AG09319 (cell line): ENCODE measurements at places on chromosomes 7 and 10.

GRCh38 chr7:3197567-3198213 lies 103.4 kb upstream of the SDK1 start:
- no peak for DNase-seq

GRCh38 chr7:111982133-111982532 lies 224.1 kb downstream of the DOCK4 start:
- no peak for DNase-seq

- DNase-seq = no peak
Observed at GRCh38 chr10:48505394-48506112, 99.3 kb downstream of the ARHGAP22 start.

- no peak for DNase-seq
Observed at GRCh38 chr10:17081431-17081830, 48.2 kb downstream of the CUBN start.

- DNase-seq = no peak
Observed at GRCh38 chr7:137977173-137977572, 24.7 kb downstream of the CREB3L2 start.

DNA sequence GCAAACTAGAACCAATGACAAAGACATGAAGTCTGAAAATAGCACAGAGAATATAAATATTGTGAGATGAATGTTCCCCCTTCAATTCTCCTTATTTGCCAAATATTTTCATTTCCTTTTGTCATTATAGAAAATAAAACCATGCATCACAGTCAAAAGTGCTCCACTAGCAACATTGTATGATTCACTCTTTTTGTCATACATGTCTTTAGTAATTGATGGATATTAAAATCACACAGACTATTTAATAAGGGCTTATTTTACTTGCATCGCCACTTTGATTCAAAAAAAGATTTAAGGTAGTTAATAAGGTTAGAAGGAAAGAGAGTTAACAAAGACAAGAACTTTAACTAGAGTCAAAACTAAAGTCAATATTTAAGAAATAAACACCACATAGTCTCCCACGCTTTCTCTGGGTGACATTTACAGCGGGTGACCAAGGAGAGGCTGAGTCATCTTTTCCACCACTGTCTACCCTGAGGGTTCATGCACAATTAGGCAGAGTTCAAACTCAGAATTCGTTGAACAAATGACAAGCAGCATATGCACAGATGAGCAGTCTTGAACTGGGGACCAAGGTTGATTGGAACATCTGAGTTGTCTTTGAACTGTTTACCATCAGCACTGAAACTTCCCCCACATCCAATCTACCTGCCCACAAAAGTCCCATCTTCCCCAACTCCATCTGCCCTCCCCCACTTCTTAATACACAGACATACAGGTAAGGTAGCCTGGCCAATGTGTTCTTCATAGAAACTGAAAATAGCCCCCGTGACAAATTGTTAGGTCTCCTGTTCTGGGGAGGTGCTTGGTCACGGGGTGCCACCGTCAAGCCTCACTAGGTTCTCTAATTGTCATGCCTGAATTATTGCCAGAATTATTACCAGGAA lies 42.5 kb downstream of the C7orf25 start:
- no peak for DNase-seq

DNA sequence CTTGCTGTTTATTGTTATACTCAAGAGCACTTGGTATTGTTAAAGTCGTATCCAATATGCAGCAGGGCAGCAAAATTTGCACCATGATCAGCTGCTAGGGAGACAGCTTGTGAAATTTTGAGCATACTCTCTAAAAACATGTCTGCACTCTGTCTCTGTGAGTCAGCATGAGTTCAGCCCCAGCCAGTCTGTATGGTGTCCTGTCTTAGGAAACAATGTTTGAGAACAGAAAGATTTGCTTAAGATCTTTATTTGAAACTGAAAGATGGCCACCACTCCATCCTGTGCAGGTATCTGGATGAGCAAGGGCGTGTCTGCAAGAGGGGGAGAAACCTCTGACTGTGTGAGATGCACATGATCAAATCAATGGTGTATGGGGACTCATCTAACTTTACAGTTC lies 97.1 kb downstream of the GNAI1 start:
- DNase-seq = no peak

- DNase-seq = no peak
Observed at GRCh38 chr7:7694542-7694941, 23.9 kb downstream of the RPA3 start.

GRCh38 chr7:131543298-131543697 lies 13.1 kb downstream of the PODXL start:
- no peak for DNase-seq

DNA sequence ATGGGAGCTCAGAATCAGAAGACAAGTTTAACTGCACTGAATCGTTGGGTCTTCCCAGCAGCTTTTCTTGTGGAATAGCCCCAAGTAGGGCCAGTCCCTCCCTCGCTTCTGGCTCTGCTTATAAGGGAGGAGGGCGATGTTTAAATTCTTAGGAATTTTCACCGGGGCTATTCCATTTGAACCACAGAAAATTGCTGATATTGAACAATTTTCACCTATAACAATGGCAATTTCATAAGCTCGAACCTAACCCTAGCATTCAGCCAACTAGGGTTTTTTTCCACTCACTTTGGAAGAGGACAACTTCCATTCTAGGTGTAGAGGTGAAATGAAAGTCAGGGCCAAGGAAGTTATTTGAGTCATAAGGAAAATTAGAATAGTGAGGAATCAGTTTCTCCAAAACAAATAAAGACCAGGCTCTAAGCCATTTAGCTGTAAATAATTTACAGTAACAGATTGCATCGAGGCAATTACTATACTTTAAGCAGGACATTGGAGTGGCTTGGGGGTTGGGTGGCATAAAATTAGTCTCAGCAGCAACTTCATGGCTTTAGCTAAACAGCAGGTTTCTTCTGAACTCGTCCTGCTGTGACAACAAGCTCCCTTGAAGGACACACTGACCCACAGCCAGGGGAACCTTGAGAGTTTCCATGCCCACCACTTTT lies 1.5 kb upstream of the ATP6V0A4 start:
- DNase-seq = no peak

GRCh38 chr7:16874066-16874465 lies 7.7 kb downstream of the AGR3 start:
- no peak for DNase-seq

DNA sequence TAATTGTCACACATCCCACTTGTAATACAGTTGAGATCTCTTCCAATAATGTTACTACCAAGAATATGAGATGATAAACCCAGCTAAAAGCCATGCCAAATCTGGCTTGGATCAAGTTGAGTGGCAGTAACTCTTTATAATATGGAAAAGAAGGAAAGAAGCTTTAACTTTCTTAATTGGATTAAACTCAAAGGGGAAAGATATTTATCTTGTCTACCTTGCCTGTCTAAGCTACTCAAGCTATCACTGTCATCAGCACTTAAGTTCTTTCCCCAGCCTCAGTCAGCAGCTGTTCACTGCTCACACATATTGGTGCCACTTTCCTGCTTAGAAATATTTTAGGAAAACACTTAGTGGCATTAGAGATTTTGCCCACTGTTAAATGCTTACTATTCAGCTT lies 350.7 kb downstream of the IPMK start:
- no peak for DNase-seq

GRCh38 chr10:111745982-111746381 lies 437.6 kb downstream of the GPAM start:
- no peak for DNase-seq

- peak; percentile 1 for DNase-seq
Observed at GRCh38 chr10:6667679-6668270, 87.7 kb upstream of the PRKCQ start.

GRCh38 chr10:78828647-78829539 lies 239.9 kb upstream of the ZMIZ1 start:
- DNase-seq = no peak

DNA sequence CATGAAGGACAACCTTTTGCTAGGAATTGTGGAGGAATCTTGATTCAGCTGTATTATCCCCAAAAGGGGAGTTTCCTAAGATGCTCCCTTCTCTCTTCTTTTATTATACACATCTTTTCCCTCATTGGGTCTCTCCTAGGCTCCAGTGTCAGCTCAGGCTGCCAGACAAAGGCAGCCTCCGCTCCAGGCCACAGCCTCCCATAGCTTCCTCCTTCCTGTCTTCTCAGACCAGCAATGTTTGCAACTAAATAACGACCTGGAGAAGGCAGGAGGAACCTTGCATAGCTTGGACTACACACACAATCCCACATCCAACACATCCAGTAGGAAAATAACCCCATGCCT lies 12.3 kb downstream of the SFXN3 start:
- DNase-seq = no peak

GRCh38 chr10:42936580-42936979 lies 140.3 kb upstream of the RET start:
- no peak for DNase-seq

DNA sequence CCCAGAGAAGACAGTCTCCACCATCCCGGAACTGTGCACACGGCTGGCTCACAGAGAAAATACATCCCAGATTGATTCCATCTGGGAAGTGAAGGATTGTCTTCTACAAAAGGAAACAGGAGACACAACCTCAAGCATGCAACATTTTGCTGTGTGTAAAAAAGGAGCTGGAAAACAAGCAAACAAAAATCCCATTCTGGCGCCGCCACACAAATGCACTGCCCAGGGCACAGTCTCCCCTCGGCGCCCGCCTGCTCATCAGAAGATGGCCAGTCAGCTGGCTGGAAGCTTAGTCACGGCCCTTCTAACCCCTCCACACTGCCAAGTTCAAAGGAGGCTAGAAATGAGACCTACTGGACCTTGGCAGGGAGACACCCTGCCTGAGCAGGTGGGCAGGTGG lies 14.1 kb upstream of the CYTH3 start:
- no peak for DNase-seq
